Fibroblast of skin of left biceps (primary cell): ENCODE measurements at places on chromosomes 1 and 21.

- DNase-seq, result no peak
These were observed 102.4 kb upstream of the IGSF21 start for GRCh38 chr1:18005238-18005637.

- no peak for DNase-seq
These were observed 7.4 kb downstream of the JAM2 start for GRCh38 chr21:25646474-25646873.

DNA sequence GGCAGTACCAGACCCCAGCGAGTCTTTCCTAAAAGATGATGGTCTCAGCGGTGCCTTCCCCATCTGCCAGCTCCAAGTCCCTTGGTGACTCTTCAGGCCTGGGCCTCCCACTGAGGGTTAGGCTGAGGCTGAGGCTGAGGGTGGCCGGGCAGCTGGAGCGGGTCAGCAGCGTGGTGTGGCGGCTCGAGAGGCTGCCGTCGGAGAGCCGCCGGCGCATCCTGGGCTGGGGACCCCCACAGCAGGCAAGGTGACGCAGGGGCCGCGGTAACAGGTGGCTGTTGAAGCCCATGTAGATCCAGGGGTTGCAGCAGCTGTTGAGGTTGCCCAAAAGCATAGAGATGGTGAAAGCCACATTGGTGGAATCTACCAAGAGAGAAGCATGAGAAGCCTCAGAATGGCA is 7.0 kb downstream of the AVPR1B start:
- no peak for DNase-seq

- DNase-seq, result no peak
These were observed 114.6 kb downstream of the UCK2 start for GRCh38 chr1:165942062-165942461.

DNA sequence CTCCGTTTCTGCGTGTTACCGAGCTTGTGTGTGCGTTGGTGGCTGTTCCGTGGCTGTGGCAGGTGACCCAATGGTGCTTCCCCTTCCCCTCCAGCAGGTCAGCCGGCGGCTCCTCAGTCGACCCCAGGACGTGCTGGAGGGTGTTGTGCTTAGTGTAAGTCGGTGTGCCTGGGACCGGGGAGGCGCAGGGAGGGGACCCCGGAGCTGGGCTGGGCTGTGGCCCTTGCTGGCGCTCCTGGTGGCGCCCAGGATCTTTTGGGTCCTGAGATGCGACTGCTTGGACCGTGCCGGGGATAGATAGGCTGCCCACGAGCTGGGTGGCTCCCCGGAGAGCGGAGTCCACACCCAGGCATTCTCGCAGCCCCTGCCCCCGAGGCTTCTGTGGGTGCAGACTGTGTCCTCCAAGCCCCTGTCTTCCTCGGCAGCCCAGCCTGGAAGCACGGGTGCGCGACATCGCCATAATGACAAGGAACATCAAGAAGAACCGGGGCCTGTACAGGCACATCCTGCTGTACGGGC is 5.9 kb downstream of the ATAD3C start:
- no peak for DNase-seq

DNA sequence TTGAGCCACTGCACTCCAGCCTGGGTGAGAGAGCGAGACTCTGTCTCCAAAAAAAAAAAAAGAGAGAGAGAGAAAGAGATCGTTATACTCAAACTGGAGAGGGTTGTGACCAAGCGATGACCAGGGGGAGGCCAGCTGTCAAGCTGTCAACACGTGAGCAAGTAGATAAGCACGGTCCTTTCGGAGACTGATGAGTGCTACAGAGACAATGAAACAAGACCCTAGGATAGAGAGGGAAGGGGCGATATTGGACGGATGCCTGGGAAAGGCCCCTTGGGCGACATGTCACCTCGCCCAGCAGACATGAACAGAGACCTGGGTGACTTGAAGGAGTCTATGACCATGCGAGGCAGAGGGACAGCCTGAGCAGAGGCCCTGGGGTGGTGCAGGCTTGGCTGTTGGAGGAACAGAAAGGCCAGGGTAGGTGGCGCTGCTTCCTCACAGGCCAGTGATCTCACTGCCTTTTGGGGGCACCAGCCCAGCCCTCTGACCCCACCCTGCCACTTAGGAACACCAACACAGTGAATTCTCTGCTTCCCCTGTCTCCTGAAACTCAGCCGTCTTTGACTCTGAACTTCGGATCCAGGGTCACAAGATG is 100.8 kb upstream of the IFFO2 start:
- DNase-seq, result no peak

- DNase-seq, result no peak
These were observed 588.8 kb downstream of the NEGR1 start for GRCh38 chr1:71693581-71693980.

GRCh38 chr1:172322219-172323061 is 98.0 kb upstream of the C1orf105 start:
- DNase-seq, result peak; percentile 95

- no peak for DNase-seq
These were observed 550.2 kb downstream of the USP25 start for GRCh38 chr21:16279731-16280581.

DNA sequence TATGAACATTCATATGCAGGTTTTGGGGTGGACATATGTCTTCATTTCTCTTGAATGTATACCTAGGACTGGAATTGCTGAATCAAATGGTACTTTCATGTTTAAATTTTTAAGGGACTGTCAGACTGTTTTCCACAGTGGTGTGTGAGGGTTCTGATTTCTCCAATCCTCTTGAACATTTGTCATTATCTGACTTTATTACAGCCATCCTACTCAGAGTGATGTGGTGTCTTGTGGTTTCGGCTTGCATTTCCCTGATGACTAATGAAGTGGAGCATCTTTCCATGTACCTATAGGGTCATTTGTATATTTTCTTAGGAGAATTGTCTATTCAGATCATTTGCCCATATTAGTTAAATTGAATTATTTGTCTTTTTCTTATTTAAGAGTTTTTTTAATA is 35.4 kb upstream of the ZNF281 start:
- DNase-seq, result peak; percentile 26

GRCh38 chr1:222096883-222097282 is 355.0 kb upstream of the DUSP10 start:
- no peak for DNase-seq

DNA sequence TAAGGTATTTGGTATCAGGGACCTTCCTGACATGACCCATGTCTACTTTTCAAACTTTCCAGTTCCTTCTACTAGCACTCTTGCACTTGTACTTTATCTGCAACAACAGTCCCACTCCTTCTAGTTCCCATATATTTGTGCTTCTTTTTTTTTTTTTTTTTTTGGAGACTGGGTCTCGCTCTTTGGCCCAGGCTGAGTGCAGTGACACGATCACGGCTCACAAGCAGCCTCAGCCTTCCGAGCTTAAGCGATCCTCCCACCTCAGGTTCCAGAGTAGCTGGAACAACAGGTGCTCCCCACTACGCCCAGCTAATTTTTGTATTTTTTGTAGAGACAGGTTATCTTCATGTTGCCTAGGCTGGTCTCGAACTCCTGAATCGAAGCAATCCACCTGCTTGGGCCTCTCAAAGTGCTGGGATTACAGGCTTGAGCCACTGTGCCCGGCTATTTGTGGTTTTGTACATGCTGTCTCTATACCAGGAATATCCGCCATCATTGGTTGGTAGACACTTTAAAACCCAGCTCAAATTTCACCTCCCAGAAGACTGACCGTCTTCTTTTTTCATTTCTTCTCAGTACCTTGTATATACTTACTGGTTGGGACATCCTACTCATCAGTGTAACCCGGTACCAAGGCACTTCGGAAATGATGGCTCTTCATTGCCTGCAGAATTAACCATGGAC is 1.1 kb downstream of the ZMYM1 start:
- DNase-seq, result no peak

- no peak for DNase-seq
These were observed 60.0 kb upstream of the FGGY start for GRCh38 chr1:59236721-59237545.

- DNase-seq, result no peak
These were observed 10.2 kb downstream of the ERG start for GRCh38 chr21:38487901-38488639.

- no peak for DNase-seq
These were observed 14.3 kb upstream of the NTMT2 start for GRCh38 chr1:170131450-170131849.

- DNase-seq, result no peak
These were observed 141.0 kb upstream of the JUN start for GRCh38 chr1:58924821-58925220.

DNA sequence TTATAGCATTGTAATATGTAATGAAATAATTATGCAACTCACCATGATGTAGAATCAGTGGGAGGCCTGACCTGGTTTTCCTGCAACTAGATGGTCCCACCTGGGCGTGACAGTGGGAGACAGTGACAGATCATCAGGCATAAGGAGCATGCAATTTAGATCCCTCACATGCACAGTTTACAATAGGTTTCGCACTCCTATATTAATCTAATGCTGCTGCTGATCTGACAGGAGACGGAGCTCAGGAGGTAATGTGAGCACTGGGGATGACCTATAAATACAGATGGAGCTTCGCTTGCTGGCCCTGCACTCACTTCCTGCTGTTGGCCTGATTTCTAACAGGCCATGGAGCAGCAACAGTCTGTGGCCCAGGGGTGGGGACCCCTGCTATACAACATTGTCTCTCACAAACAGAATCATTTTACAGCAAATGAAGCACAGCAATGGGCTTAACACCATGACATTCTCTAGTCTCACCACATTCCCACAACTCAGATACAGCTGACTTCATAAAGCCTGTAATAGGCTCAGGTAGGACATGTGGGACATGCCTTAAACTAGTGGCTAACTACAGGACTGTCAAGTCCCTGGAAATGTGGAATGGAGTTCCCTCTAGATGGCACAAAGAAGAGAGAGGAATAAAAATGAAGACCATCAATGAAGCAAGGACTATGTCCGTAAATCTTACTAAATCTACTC is 40.7 kb upstream of the SLC5A9 start:
- DNase-seq, result no peak

GRCh38 chr1:226519135-226519534 is 29.4 kb upstream of the STUM start:
- DNase-seq, result no peak

DNA sequence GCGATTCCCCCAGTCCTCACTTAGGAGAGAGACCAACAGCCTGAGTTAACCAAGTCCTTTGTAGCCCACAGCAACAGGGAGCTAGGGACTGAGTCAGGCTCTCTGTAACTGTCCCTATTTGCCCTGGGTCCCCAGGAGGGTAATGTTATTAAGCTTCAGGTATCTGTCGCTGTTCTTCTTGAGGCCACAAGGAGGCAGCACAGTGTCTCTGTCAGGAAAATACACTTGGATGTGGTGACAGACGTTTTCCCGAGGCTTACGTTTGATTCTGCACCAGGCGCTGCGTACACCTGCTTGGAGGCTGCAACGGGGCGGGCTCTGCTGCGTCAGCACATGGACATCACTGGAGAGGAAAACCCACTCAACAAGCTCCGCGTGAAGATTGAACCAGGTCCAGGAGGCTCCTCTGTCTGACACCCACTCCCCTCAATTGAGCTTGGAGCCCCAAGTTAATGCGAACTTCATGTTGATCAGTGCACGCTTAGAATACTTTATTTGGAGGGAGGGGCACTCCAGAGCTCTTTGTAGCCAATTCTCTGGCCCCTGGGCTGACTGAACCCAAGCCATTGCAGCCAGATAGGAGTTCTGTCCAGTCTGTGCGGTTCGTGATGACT is 10.7 kb upstream of the ELF3 start:
- no peak for DNase-seq

DNA sequence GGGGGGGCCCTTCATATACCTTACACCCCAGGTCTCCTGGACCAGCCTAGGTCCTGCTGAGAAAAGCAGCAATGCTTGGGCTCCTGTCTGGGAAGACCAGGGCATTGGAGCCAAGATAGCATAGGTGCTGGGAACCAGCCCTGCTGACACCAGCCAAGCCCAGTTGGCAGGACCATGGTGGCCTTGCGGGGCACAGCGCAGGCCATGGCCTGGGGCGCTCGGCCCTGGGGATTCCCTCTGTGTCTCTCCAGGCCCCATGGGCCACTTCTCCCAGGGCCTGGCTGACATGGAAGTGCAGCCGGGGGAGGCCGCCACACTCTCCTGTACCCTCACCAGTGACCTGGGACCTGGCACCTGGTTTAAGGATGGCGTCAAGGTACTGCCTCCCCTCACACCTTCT is 23.3 kb downstream of the IGFN1 start:
- no peak for DNase-seq

GRCh38 chr1:201279313-201279712 is 4.0 kb upstream of the PKP1 start:
- no peak for DNase-seq

- no peak for DNase-seq
These were observed 40.1 kb upstream of the MYSM1 start for GRCh38 chr1:58739856-58740466.

- DNase-seq, result no peak
These were observed 30.7 kb upstream of the CD34 start for GRCh38 chr1:207941665-207942064.

- peak; percentile 26 for DNase-seq
These were observed 149.2 kb upstream of the JUN start for GRCh38 chr1:58932859-58933598.

DNA sequence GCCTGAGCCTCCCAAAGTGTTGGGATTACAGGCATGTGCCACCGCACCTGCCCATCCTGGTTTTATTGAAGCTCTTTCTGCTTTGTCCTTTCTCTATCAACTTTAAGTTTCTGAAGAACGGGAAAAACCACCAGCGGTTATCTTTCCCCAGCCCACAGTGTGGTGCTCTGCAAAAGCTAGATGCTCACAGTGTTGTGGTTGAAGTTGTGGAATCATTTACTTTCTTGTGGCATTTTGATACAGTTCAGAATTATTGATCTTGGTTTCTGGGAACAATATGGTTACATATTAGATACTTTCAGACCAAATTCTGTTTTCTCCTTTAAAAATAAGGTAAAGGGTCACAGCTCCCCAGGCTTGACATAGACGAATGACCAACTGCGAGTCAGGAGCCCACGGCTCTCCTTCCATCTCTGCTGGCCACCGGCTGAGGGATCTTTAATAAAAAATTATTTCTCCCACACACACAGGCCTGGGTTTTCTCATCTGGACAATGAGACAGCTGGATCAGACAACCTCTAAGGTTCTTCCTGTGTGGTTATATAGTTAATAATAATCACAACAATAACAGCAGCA is 385.3 kb downstream of the SETD4 start:
- no peak for DNase-seq
